Activated CD4-positive, alpha-beta T cell treated with anti-CD3 and anti-CD28 coated beads for 36 hours (primary cell): ENCODE measurements at places on chromosomes 7 and 10. TPM values are rescaled to one million over a fixed set of nuclear protein-coding genes. Genes with fewer than 3 reads are reported as not detected.

DNA sequence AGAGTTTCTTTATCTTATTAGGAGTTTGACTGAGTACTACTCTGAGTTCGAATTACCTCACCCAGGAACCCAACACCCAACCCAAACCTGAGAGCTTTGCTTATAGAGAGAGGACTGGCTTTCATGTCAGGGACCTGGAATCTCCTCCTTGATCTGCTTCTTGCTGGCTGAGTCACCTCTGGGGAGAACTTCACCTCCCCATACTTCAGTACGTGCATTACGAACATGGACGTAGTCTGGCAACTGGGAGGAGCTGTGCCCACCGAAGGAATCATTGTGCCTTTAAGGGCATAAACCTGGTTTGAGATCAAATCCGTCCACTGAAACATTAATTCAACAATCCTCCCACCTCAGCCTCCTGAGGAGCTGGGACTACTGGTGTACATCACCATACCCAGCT lies 12.2 kb upstream of the PSAP start:
- DNase-seq, result no peak

- DNase-seq, result no peak
Measured at GRCh38 chr7:16739863-16740622, 13.5 kb upstream of the TSPAN13 start.

- no peak for DNase-seq
Measured at GRCh38 chr10:8138471-8138870, 84.0 kb downstream of the GATA3 start.

- DNase-seq, result no peak
Measured at GRCh38 chr10:100567249-100567648, 31.5 kb downstream of the HIF1AN start.

DNA sequence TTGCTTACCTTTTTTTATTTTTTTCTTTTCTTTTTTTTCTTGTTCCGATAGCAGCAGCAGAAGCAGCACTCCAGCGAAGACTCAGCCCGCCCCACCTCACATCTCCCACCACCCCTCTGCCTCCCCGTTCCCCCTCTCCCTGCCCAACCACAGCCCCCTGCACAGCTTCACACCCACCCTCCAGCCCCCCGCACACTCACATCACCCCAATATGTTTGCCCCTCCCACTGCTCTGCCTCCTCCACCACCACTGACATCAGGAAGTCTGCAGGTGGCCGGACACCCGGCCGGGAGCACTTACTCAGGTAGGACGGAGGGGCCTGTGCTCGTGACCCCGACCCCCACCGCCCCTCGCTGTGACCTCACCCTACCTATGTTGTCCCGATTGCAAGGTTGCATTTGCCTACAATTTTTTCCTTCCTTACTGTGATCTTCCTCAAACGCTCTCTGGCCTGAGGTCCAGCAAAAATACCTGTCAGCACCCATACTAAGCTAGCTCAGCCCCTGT lies 367.2 kb upstream of the GALNT17 start:
- no peak for DNase-seq

GRCh38 chr10:53528974-53529373 lies 756.4 kb upstream of the MBL2 start:
- DNase-seq, result no peak

IFIT5 gene
- 14.9 TPM for total RNA-seq
